ENCODE measurements at places on chromosomes 1 and 21.

DNA sequence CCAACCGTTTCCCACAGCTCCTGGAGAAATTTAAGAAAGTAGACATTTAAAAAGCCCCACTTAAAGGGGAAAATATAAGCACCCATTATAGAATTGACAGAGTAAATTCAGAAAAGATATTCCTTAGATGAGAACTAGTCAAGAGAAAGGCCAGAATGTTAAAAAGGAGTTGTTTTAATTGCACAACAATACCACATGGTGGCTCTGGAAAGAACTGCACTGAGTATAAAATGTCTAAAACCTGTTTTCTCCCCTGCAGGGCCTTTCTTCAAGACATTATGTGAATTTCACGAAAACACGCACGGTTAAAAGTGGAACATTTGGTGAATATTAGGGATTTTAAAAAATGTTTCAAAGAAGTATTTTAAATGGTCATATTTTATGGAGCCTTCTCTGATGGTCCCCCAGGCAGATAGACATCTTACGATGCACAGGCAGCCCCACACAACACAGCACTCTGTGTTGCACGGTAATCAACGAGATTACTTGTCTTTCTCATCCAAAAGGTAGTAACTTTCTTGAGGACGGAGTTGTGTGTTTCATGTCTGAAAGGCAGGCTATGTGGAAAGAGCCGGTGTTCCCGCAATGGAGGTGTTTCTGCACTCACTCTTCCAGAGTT, 101.9 kb downstream of the PRRX1 start:
- DNase-seq, result no peak

DNA sequence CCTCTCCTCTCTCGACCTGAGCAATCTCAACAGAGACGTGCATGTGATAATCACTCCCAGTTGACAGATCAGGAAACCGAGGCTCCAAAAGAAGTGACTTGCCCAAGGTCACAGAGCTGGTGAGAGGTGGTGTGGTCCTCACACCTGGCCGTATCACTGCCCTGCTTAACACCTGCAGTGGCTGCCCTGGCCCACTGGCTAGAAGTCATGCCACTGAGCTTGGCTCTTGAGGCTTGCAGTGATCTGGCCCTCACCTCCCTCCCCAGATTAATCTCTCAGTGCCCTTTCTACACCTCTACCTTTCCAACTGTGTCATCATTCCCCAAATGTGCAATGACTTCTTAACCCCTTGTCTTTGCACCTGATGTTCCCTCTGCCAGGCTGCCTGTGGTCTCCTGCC, 38.8 kb downstream of the CDCP2 start:
- no peak for DNase-seq

- DNase-seq, result no peak
Measured at GRCh38 chr1:219460896-219461815, 151.7 kb downstream of the ZC3H11B start.

- DNase-seq, result no peak
Measured at GRCh38 chr1:7745783-7746182, 25.3 kb upstream of the VAMP3 start.

- no peak for DNase-seq
Measured at GRCh38 chr1:161978011-161978790, 45.5 kb downstream of the OLFML2B start.

- peak; percentile 92 for DNase-seq
Measured at GRCh38 chr1:206693029-206693428, 8.3 kb downstream of the MAPKAPK2 start.

- DNase-seq, result no peak
Measured at GRCh38 chr1:57218487-57219079, 205.3 kb downstream of the DAB1 start.

DNA sequence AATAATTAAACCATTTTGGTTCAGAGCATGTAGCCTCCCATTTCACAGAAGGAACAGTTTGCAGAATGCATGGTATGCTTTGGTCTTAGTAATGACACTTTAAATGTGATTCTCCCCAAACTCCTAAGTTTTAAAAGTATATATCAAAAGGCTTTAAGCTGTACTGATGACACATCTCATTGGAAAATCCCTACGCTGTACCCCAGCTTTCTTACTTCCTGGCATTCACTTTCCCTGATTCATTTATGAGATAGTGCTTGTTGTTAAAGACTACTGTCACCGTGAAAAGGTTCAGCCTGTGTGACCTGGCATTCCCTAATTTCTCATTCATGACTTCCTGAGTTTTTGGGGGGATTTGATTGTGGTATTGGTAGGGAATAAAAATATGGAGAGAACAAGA, 53.4 kb downstream of the MPZL1 start:
- no peak for DNase-seq

GRCh38 chr21:42644223-42645208, 8.9 kb upstream of the PDE9A start:
- DNase-seq, result peak; percentile 26

- no peak for DNase-seq
Measured at GRCh38 chr21:41523175-41523574, 15.2 kb upstream of the TMPRSS2 start.

- peak; percentile 63 for DNase-seq
Measured at GRCh38 chr1:204357551-204358490, 1.9 kb downstream of the PLEKHA6 start.

- no peak for DNase-seq
Measured at GRCh38 chr1:88783145-88783544, 99.1 kb downstream of the PKN2 start.

GRCh38 chr1:41805771-41806471, 112.8 kb downstream of the HIVEP3 start:
- DNase-seq, result no peak

GRCh38 chr21:46211786-46212720, 16.5 kb downstream of the LSS start:
- peak; percentile 27 for DNase-seq

GRCh38 chr1:109621379-109622136, 1.9 kb downstream of the AMPD2 start:
- no peak for DNase-seq

DNA sequence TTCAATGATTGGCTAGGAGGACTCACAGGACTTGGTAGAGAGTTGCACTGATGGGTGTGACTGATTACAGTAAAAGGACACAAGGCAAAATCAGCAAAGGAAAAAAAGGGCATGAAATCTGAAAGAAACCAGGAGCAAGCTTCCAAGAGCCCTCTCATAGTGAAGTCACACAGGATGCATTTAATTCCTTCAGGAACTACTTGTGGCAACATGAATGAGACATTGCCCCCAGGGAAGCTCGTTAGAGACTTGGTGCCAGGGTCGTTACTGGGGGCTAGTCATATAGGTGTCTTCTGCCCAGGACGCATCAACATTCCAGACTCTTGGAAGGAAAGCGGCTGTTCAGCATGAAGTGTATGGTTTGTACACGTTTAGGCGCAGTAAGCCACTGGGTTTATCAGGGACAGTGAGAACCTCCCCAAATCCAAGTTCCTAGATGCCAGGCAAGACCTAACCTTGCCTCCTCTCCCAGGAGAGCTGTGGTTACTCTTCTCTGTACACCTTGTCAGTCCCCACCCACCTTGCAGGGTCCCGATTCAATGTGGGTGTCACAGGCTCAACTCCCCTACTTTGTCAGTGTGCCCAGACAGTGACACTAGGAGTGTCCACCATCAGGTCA, 26.0 kb upstream of the C2CD2 start:
- no peak for DNase-seq

- DNase-seq, result peak; percentile 61
Measured at GRCh38 chr1:202623075-202623474, 87.2 kb downstream of the SYT2 start.

DNA sequence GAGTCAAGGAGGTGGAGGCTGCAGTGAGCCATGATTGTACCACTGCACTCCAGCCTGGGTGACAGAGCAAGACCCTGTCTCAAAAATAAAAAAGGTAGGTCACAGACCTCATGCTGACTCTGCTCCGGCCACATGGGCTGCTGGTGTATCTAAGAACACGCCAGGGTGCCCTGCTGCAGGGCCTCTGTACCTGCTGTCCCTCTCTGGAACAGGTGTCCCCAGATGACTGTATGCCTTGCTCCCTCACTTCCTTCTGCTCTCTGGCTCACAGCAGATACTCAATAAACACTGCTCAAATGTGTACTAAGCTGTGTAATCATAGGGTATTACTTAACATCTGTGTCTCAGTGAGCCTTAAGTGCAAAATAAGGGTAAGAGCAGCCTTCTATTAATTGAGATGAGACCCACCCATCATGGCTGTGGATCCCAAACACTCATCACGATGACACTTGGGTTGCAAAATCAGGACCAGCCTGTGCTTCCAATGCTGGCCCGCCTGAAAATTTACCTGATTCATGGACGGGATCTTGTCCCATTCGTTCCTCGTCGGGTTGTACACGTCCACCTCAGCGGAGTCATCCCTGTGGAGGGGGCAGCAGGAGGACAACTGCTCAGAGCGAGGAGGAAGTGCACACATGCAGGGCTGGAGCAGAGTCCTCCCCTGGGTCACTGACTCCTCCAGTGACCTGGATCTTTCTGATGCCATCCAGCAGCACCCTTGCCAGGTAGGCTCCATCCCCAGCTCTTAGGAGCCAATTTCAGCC, 7.5 kb downstream of the KLHL21 start:
- DNase-seq, result no peak

DNA sequence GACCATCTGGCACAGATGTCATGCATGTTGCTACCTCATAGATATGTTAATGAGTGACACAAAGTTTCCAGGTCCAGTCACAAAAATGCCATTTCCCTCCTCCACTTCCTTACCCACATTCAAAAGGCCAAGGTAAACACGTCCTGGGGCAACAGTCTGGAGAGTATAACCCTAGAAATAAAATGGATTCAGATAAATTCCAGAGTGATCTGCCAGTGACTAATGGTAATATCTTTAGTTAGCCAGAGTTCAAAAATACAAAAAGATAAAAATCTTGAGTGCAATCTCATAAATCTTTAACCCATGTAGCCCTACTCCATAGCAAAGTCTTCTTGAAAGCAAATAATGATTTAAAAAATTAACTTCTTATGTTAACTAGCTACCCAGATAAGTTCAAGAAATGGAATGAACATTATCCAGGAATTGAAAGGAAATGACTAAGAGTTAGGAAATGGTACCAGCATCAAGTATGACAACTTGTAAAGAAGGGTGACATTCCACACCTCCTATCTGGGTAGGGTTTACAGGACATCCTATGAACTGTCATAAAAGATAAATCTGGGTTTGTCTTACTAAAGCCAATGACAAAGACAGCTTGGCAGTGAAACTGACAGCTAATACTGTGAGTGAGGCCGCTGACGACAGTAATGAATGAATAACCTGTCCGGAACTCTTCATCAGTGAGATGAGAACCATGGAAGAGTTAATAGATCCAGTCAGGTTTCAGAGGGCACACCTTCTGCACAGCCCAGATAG, 18.1 kb downstream of the RGS2 start:
- DNase-seq, result no peak

GRCh38 chr1:17998889-17999288, 108.7 kb upstream of the IGSF21 start:
- no peak for DNase-seq

DNA sequence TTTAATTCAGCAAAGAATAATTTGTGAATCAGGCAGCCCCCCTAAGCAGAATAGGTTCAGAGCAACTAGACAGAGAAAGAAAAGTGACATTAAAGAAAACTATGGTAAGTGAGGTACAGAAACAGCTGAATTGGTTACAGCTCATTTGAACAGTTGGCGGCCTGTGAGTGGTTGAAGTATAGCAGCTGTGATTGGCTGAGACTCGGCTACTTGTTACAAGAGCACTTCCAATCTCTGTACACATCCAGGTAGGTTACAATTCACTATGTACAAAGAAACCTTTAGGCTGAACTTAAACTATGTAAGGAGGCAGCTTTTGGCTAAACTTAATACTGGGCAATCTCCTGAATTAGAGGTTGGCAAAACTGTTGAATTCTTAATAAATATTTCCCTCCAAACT, 171.1 kb upstream of the LHX8 start:
- DNase-seq, result no peak

GRCh38 chr1:157562515-157562914, 10.2 kb upstream of the FCRL5 start:
- DNase-seq, result no peak

DNA sequence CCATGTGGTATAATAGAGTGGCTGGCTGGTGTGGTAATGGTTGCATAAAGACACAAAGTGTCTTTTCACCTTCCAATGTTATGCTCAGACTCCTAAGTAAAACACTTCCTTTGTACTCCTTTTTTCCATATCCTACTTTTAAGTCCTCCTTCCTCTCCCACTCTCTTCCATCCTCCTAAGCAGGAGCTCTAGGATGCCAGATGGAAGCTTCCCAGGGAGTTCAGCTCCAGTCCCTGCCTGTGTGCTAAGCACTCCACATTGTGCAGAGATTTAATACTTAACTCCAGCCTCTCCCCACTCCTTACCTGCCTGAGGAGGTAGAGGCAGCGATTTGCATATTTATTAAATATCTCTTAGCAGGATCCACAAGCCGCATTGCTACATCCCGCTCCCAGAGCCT, 60.5 kb upstream of the IGSF21 start:
- no peak for DNase-seq

DNA sequence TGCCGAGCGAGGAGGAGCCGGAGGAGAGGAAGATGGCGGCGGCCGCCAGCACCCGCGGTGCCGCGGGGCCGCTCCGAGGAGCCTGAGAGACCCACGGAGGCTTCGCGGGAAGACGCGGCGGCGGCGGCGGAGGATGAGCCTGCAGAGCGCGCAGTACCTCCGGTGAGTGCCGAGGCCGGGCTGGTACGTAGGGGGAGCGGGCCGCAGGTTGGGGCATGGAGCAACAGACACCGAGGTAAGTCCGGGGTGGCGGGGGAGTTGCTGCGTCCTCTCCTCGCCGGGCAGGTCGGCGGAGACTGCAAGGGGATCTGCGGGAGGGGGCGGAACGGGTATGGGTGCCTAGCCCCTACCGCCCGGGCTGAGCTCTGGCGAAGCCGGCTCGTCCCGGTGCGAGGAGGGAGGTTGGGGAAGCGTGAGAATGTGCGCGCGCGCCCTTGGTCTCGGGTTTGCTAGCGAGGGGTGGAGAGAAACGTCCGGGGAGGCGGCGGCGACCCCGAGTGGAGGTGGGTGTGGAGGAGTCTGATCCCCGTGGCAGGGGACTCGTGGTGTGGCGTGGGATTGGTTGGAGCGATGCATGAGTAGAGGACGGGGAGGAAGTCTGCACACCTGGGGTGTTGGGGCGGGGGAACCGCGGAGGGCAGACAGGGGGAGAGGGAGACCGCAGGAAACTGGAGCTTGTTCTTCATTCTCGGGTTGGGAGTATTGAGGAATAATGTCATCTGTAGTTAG, at the start of gene SMG7:
TSS of gene SMG7 (plus strand) at position 12 of the 729 bp plus-strand sequence. CDS start at position 134, 122 bp downstream.
- peak; percentile 74 for DNase-seq

- peak; percentile 69 for DNase-seq
Measured at GRCh38 chr1:18926315-18927081, 24.1 kb upstream of the ALDH4A1 start.

GRCh38 chr1:24107462-24108138, 4.3 kb downstream of the MYOM3 start:
- no peak for DNase-seq

Data from Right ventricle myocardium superior (tissue), 1 donor.